ENCODE measurements at places on chromosomes 1 and 21. TPM values are rescaled to one million over a fixed set of nuclear protein-coding genes. Genes with fewer than 3 reads are reported as not detected.

DNA sequence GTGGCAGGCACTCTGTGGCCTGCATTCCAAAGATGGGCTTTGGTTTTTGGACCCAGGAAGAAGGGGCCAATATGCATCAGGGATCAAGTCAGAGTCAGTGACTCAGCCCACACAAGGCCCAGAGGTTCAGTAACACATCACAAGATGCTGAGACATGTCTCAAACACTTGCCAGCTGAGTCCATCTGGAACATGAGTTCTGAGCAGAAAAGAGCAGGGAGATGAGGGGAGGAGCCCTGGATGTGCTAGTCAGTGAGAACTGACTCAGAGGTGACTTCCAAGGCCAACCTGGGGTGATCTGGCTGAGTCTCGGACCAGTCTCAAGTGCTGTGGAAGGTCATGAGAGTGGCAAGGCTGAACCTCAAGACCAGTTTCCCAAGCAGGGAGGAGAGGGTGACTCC, 150.1 kb downstream of the CDC7 start:
- DNase-seq, result peak; percentile 84

The ANGPTL7 gene
- polyA plus RNA-seq, result 1.6 TPM

DNA sequence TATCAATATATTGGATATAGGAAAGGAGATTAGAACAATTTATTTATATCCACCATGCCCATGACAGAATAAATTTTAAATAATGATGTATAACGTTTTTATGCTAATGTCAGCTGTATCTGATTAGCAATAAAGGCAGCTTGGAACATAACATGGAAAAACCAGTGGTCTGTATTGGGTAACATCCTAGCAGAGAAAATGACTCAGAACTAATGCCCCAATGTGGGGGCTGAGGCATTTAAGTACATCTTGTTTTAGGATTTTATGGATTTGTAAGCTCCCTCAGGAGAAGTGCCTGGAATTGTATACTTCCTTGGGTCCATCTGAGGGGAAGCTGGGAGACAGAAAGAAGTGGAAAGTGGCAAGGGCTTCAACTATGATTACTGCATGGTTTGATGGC, 82.3 kb downstream of the HMCN1 start:
- no peak for DNase-seq

The LDLRAD1 gene
- 1.1 TPM for polyA plus RNA-seq

The MAN1C1 gene
- 14.8 TPM for polyA plus RNA-seq

The CERS2 gene
- polyA plus RNA-seq, result 138 TPM

DNA sequence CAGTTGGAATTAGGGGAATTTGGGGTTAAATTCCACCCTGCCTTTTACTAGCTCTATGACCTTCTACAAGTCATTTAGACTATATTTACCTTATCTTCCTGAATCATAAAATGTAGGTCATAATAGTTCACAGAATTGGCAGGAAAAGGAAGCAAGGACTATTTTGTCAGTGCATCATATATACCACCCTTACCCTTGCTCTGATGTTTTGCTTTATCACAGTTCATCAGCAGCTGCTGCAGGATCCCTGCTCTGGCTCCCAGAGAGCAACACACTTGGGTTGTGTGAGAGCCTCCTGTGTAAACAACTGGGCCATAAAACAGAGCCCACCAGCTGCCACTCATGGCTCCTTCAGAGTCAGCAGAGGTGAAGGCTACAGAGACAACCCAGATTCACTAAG, 631.6 kb upstream of the CAMK1G start:
- no peak for DNase-seq

- DNase-seq, result no peak
Observed at GRCh38 chr1:246210756-246211155, 296.3 kb downstream of the SMYD3 start.

The LCE1F gene
- not detected for polyA plus RNA-seq

DNA sequence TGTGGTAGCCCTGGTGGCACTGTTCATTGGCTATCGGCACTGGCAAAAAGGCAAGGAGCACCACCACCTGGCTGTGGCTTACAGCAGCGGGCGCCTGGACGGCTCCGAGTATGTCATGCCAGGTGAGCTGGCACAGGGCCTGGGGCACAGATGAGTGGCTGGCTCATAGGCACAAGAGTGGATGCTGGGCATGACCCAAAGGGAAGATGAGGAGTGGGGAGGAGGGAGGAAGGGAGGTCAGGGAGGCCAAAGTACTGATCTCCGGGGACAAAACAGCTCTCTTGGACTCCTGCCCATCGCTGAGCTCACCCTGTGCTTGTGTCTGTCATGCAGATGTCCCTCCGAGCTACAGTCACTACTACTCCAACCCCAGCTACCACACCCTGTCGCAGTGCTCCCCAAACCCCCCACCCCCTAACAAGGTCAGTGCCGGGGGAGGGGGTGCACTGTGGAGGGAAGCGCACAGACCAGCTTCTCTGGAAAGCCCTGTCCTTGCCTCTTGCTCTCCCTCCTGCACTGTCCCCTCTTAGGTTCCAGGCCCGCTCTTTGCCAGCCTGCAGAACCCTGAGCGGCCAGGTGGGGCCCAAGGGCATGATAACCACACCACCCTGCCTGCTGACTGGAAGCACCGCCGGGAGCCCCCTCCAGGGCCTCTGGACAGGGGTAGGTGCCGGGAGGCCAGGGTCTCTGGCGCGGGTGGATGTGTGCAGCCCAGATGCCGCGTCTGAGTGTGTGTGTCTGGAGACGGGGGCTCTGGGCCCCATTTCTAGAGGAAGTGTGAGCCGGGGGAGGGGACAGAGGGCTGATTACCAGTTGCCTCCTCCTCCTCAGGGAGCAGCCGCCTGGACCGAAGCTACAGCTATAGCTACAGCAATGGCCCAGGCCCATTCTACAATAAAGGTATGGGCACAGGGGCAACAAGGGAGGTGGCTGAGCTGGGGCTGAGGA, 7.3 kb upstream of the LRRC71 start:
- peak; percentile 65 for DNase-seq

DNA sequence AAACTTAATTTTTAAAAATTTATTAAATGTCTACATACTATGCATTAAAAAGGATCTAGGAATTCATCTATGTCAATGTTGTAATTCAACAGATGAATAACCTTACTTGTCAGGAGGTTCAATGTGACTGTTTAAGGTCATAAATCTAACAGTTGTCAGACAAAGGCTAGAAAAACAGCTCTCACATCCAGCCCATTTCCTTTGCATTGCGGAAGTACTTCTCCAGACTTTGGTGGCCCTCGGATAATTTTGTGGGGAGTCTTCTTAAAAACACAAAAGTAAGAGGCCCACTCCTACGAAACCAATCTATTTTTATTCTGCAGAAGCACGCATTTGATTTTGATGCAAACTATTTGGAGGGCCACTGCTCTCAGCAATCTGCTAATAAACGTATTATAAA, 122.6 kb upstream of the CHRM3 start:
- no peak for DNase-seq

- no peak for DNase-seq
Observed at GRCh38 chr21:27799861-27800260, 833.0 kb upstream of the ADAMTS5 start.

The USP16 gene
- 17.9 TPM for polyA plus RNA-seq

DNA sequence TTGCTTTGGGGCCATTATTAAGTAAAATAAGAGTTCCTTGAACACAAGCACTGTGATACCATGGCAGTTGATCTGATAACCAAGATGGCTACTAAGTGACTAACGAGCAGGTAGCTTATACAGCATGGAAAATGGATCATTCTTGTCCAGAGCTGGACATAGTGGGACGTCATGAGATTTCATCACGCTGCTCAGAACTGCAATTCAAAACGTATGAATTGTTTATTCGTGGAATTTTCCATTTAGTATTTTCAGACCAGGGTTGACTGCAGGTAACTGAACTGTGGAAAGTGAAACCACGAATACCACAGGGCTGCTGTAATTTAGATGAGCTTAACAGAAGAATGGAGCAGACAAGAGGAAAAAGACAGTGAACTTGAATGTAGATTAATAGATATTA, 38.9 kb downstream of the CCDC18 start:
- DNase-seq, result no peak

- no peak for DNase-seq
Observed at GRCh38 chr1:60835649-60836048, 246.7 kb upstream of the NFIA start.

GRCh38 chr1:237012788-237013383, 8.6 kb upstream of the MT1HL1 start:
- no peak for DNase-seq

GRCh38 chr1:227885648-227886502, 61.9 kb downstream of the WNT9A start:
- DNase-seq, result peak; percentile 45

GRCh38 chr1:206979379-206980043, 9.3 kb upstream of the FCAMR start:
- DNase-seq, result no peak

- peak; percentile 49 for DNase-seq
Observed at GRCh38 chr21:42289926-42290325, 25.3 kb downstream of the TFF3 start.

- DNase-seq, result peak; percentile 73
Observed at GRCh38 chr1:21508580-21509350, 458 bp upstream of the ALPL start.

DNA sequence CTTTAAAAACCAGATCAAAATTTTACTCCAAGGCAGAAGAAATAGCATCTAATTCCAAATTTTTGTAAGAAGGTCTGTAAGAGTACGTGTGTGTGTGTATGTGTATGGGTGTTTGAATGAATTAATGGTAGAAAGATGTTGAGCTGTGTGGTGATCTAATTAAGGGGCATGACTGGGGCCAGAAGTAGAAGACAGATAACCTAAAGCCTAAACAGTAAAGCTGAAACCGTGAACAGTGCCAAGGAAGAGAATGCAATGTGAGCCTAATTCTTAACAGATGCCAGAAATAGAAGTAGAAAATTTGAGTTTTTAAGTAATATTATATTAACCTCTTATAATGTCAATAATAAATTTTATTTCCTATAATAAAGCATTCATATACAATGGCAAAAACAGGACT, 38.2 kb downstream of the BRINP3 start:
- DNase-seq, result no peak

- no peak for DNase-seq
Observed at GRCh38 chr1:193700710-193701355, 514.4 kb upstream of the B3GALT2 start.

DNA sequence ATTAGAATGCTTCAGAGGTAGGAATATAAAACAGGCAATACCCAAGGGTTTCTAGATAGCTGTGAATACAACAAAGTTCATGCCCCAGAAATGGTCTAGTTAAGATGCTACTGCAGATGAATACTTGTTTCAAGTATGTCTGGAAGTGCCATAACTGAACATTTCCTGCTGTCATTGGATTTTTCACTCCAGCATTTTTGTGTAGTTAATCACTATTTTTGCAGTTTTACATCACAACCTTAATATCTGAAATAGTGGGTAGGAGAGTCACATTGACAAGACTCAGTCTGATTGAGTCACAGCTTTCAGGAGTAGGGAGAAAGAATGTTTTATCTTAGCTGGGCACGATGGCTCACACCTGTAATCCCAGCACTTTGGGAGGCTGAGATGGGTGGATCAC, 126.4 kb upstream of the C1orf21 start:
- DNase-seq, result no peak

- DNase-seq, result no peak
Observed at GRCh38 chr1:29805896-29806160, 569.5 kb downstream of the PTPRU start.

- DNase-seq, result no peak
Observed at GRCh38 chr1:91450260-91450659, 45.6 kb upstream of the HFM1 start.

The RPE65 gene
- polyA plus RNA-seq, result 0.42 TPM

DNA sequence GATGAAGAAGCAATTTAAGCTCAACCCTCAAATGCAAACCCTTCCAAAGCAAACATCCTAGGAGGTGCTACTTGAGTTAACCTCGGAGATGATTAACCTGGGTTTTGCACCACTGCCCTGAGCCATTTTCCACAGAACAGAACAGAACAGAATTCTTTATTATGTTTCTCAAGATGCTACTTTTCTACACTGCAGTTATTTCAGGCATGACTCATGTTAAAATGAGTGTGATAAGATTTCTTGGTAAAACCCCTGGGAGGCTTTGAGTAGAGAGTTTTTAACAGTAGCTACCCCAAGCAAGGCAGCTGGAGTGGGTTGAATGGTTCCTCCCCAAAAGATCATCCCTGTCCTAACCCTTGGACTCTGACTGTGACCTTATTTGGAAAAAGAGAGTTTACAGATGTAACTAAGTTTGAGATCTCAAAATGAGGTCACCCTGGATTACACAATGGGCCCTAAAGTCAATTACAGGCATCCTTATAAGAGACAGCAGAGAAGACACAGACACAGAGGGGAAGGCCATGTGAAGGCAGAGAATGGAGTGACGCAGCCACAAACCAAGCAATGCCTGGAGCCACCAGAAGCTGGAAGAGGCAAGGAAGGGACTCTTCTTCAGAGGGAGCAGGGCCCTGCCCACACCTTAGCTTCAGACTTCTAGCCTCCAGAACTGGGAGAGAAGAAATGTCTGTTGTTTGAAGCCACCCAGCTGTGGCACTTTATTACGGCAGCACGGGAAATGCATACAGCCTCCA, 153.4 kb downstream of the ETS2 start:
- DNase-seq, result peak; percentile 32

DNA sequence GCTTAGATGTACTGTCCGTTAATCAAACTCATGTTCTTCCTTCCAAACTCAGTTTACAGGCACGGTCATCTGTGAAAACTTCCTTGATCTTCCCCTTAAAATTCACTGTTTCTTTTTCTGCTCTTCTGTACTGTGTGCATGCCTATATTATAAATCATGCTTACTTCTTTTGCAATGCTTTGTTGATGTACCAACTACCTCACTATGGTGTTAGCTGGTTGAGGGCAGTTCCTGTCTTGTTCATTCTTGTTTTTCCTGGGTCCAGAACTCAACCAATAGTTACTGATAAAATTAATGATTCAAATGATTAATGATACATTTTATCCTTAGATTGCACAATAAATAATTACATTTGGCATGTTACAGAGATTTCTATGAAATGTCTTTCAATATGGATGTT, 163.8 kb downstream of the CHRM3 start:
- no peak for DNase-seq

The GNG5 gene
- polyA plus RNA-seq, result 193 TPM

The LAMB3 gene
- polyA plus RNA-seq, result 1.7 TPM

The GPR52 gene
- not detected for polyA plus RNA-seq

DNA sequence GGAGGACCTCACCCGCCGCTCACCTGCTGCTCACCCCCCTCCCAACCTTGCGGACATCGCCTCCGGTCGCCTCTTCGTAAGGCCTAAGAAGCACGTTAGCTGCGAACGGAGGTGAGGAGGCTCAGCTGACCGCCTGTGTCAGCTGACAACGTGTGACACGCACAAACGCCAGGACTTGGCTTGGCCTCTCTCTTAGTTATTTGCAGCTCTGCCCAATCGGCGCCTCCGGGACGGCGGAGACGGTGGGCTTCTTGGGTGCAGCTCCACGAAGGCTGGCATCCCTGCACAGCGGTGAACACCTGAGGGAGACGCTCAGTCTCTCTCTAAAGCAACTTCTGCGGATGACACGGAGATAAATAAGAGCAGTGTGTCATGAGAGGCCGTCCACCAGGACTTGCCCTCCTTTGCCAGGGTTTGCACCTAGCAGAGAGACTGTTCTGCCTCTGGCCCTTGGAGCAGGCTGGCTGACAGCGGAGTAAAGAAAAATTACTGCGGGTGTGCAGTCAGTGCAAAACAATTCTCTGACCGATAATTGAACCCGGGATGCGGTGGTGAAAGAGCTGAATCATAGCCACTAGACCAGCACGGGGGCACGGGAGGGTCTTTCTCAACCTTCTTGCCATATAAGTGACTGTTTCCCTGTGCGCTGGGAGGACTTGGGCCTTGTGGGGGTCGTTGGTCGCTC, 318.9 kb downstream of the FAM72C start:
- DNase-seq, result no peak

GRCh38 chr1:205284420-205285144, 37.0 kb downstream of the NUAK2 start:
- peak; percentile 77 for DNase-seq

- no peak for DNase-seq
Observed at GRCh38 chr1:65719391-65719790, 73.3 kb upstream of the PDE4B start.

The PRKACB gene
- 10.4 TPM for polyA plus RNA-seq

The DHX9 gene
- polyA plus RNA-seq, result 163 TPM

Measured in testis (tissue), 5 donors.